ENCODE measurements at places on chromosomes 2 and 18.
A peak's percentile ranks its signal among the peaks of the same experiment; 100 is the strongest.

GRCh38 chr2:62573936-62574335 is 67.9 kb upstream of the TMEM17 start:
- DNase-seq = no peak
- no peaks in the 10 kb centered on the region for H3K4me1 ChIP-seq
- no peak overlapping the region for H3K27ac ChIP-seq
- H3K4me3 ChIP-seq = no peak overlapping the region

DNA sequence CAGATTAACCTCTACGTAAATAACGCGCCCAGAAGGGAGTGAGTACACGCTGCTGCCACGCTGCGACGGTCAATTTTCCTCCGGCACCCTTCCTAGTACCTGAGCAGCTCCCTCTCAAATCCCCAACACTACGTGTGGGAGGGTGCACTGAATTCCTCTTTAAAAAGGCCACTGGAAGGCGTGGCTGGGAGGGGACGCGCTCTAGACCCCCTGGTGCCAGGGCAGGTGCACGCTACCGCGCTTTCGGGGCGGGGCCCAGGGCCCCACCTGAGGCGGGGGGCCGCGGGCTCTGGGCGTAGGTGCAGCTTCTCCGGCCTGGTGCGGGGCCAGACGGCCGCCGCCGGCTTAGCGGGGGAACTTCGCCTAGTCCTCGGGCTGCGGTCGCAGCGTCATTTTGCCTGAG is 668 bp upstream of the ANKRD12 start:
- peaks cover 18% of the 10 kb centered on the region for H3K36me3 ChIP-seq
- H3K4me1 ChIP-seq = peaks cover 14% of the 10 kb centered on the region
- peak overlapping the region; percentile 88 for H3K4me3 ChIP-seq
- H3K27me3 ChIP-seq = no peaks in the 10 kb centered on the region
- no peak for DNase-seq

DNA sequence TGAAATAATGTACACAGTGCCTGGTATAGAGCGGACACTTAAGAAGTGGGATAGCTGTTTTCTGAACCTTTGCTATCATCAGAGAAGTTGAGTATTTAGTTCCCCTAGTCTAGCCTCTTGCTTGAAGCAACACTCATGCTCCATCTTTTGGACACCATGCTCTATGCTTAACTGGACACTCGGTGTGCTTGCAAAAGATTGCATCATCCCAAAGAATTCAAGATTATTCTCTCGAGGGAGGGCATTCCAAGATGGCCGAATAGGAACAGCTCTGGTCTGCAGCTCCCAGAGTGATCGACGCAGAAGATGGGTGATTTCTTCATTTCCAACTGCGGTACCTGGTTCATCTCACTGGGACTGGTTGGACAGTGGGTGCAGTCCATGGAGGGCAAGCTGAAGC is 143.9 kb upstream of the FSHR start:
- no peak overlapping the region for H3K27ac ChIP-seq
- no peak for DNase-seq
- H3K36me3 ChIP-seq = no peaks in the 10 kb centered on the region
- no peaks in the 10 kb centered on the region for H3K4me1 ChIP-seq
- H3K27me3 ChIP-seq = no peaks in the 10 kb centered on the region

DNA sequence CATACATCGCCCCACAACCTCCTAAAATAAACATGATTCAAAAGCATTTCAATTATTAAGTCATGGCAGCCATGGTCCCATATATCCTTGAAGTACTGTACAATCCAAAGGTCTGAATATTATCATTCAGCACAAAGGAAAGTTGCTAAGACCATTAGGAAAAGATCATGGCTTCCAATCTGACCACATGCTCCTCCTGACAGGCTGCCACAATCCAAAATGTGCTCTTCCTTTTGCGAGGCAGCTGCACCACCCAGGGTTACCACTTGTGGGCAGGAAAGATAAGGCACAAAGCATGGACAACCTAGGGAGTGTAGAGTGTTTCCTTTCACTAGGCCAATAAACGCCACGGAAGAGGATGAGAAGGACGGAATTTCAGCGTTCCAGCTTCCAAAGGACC is 5.4 kb downstream of the BOLA3 start:
- H3K27ac ChIP-seq = no peak overlapping the region
- peaks cover 10% of the 10 kb centered on the region for H3K4me1 ChIP-seq
- no peaks in the 10 kb centered on the region for H3K27me3 ChIP-seq
- H3K36me3 ChIP-seq = peaks cover 7% of the 10 kb centered on the region
- DNase-seq = no peak

DNA sequence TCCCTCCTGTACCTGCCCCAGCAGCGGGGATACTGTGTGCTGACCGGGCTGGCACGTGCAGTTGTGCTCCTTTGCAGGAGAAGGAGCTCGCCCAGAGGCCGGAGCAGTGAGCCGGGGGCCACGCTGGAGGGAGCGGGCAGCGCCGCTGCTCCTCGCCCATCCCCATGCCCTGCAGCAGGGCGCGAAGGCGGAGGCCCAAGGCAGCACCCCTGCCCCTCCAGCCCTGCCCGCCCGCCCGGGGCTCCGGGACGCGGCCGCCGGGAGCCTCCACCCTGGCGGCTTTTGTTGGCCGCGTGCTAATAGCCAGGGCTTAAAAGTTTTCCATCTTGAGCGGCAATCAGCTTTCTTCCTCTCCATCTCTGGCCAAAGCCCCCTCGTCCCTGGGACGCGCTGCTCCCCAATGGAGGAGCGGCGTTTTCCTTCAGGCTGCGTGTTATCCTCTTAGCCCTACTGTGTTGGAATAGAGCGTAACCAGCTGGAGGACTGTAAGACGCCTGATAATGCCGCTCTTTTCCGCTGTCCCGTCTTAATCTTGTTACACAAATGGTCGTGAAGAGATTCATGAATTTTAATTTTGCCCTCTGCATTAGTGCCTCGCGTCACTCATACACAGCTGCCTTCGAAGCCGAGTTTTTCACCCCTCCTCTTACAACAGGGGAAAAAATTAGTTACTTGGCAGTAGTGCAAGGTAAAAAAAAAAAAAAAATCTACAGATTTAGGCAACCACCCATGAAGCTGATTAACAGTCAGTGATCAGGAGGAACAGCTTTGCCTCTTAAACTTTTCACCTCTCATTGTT is 172.9 kb upstream of the SIX3 start:
- H3K4me3 ChIP-seq = no peak overlapping the region
- H3K36me3 ChIP-seq = no peaks in the 10 kb centered on the region
- no peaks in the 10 kb centered on the region for H3K4me1 ChIP-seq
- no peaks in the 10 kb centered on the region for H3K27me3 ChIP-seq

DNA sequence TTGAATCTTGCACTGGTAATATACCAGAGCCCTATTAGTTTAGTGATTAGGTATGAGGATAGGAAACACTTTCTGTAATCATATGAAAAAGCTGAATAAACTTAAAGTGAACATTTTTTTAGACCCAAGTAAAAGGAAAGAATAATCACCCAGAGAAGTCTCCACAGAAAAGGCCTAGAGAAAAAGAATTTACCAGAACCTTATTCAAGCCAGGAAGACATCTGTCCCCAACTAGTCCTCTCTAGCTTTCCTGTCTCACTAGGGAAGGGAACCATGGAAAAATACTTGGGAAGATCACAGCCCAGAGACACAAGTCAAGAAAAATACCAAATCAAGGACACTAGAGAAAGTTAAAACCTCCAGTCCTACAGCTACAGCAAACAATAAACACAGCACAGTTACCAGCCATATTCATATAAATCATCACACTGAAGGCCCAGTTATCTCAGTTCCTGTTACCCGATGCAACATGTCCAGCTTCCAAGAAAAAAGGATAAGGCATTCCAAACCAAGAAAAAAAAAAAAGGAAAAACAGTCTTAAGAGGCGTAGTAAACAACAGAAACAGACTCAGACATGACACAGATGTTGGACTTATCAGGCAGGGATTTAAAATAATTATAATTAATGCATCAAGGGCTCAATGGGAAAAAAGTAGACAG is 461.5 kb downstream of the IRS1 start:
- no peaks in the 10 kb centered on the region for H3K36me3 ChIP-seq
- DNase-seq = no peak
- no peaks in the 10 kb centered on the region for H3K4me1 ChIP-seq

GRCh38 chr2:232942831-232943230 is 70.2 kb downstream of the NGEF start:
- H3K4me3 ChIP-seq = no peak overlapping the region
- H3K27me3 ChIP-seq = no peaks in the 10 kb centered on the region
- DNase-seq = no peak
- no peaks in the 10 kb centered on the region for H3K36me3 ChIP-seq
- no peaks in the 10 kb centered on the region for H3K4me1 ChIP-seq
- H3K27ac ChIP-seq = no peak overlapping the region

GRCh38 chr2:58449286-58450010 is 208.3 kb upstream of the FANCL start:
- no peak for DNase-seq
- H3K4me1 ChIP-seq = no peaks in the 10 kb centered on the region
- no peaks in the 10 kb centered on the region for H3K36me3 ChIP-seq
- no peak overlapping the region for H3K27ac ChIP-seq
- no peak overlapping the region for H3K4me3 ChIP-seq

- no peaks in the 10 kb centered on the region for H3K27me3 ChIP-seq
- H3K27ac ChIP-seq = no peak overlapping the region
- H3K4me3 ChIP-seq = no peak overlapping the region
- DNase-seq = no peak
- no peaks in the 10 kb centered on the region for H3K4me1 ChIP-seq
Observed at GRCh38 chr18:63909870-63910269, 2.1 kb downstream of the SERPINB10 start.

- H3K36me3 ChIP-seq = no peaks in the 10 kb centered on the region
- no peak for DNase-seq
- no peaks in the 10 kb centered on the region for H3K27me3 ChIP-seq
- H3K4me3 ChIP-seq = no peak overlapping the region
Observed at GRCh38 chr2:231235217-231235616, 36.8 kb downstream of the ARMC9 start.

GRCh38 chr2:140683658-140684057 is 1447.2 kb downstream of the LRP1B start:
- no peak overlapping the region for H3K27ac ChIP-seq
- no peak overlapping the region for H3K4me3 ChIP-seq
- no peaks in the 10 kb centered on the region for H3K27me3 ChIP-seq
- no peak for DNase-seq
- H3K36me3 ChIP-seq = no peaks in the 10 kb centered on the region
- H3K4me1 ChIP-seq = no peaks in the 10 kb centered on the region

DNA sequence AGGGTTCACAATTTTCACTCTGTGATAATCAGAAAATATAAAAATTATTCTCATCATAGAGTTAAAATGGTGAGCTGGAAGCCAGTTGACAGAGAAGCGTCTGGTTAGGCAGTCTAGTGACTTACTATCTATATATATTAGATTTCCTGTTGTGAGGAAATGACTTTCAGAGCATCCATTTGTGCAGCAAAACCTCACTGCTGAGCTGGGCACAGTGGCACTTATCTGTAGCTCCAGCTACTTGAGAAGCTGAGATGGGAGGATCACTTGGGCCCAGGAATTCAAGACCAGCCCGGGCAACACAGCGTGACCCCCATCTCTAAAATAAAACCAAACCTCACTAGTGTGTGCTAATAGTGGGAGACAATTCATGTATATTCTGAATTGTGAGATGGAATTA is 7.2 kb upstream of the KIAA2012 start:
- no peaks in the 10 kb centered on the region for H3K27me3 ChIP-seq
- H3K36me3 ChIP-seq = no peaks in the 10 kb centered on the region
- DNase-seq = no peak
- H3K4me1 ChIP-seq = no peaks in the 10 kb centered on the region
- H3K27ac ChIP-seq = no peak overlapping the region

DNA sequence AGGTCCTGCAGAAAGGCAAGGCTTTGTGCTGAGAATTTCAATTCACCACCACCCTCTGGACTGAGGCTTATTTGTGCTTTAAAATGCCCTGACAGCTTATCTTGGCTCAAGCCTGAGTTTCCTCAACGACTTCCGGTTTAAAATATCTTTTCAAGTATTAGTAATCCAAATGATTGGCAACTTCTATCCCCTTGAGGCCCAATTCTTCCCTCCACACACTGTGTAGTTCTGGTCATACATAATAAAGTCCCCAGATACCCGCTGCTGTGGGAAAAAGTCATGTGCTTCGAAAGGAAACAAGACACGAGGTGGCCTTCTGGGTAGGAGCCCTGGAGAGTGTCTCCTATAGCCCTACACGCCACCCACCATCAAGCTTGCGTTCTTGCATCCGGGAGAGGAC is 393.4 kb downstream of the ALK start:
- H3K4me3 ChIP-seq = no peak overlapping the region
- no peaks in the 10 kb centered on the region for H3K4me1 ChIP-seq
- DNase-seq = no peak
- peaks cover 5% of the 10 kb centered on the region for H3K27me3 ChIP-seq
- H3K27ac ChIP-seq = no peak overlapping the region

DNA sequence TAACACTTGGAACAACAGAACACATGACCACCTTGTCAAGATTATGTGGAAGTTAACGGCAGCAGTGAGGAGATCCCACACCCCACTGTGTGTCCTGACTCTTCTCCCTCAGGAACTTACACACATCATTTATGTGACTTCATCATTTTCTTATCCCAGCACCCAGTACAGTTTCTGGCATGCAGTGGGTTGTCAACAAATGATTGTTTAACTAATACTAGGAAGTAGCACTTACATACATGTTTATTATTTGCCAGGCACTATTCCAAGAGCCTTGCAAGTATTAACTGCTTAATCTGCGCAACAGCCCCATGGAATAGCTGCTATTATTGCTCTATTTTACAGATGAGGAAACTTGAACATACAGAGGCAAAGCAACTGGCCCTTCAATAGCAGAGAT is 391.5 kb downstream of the TXNL1 start:
- H3K27me3 ChIP-seq = no peaks in the 10 kb centered on the region
- H3K4me3 ChIP-seq = no peak overlapping the region
- DNase-seq = no peak

GRCh38 chr2:135563793-135564192 is 32.5 kb downstream of the R3HDM1 start:
- H3K27ac ChIP-seq = no peak overlapping the region
- no peaks in the 10 kb centered on the region for H3K27me3 ChIP-seq
- H3K4me1 ChIP-seq = no peaks in the 10 kb centered on the region
- no peak overlapping the region for H3K4me3 ChIP-seq
- H3K36me3 ChIP-seq = no peaks in the 10 kb centered on the region
